ENCODE measurements at places on chromosomes 3 and 15.

DNA sequence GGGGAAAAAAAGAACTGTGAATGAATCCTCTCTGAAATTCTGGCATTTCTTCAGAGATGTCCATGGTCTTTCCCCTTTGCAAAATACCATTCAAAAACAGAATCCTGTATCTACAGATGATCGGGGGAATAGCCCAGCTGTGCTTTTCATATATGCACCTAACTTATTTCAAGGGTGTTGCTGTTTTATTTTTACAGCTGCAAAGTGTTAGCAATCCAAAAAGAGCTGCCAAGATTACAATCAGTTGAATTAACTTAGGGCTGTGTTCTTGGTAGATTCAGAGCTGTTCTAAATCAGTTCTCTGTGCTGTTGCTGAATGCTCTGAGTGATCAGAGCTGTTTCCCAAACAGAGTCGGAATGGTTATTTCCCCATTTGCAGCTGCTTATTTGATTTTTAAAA, 175.7 kb upstream of the SEMA6D start:
- no peak for DNase-seq

- DNase-seq, result no peak
Observed at GRCh38 chr3:17030956-17031652, 146.3 kb downstream of the PLCL2 start.

GRCh38 chr3:13191016-13191415, 117.8 kb upstream of the IQSEC1 start:
- DNase-seq, result no peak

GRCh38 chr3:71703797-71704196, 21.4 kb downstream of the EIF4E3 start:
- DNase-seq, result no peak

- peak; percentile 73 for DNase-seq
Observed at GRCh38 chr3:72214066-72214951, 429.4 kb upstream of the PROK2 start.

DNA sequence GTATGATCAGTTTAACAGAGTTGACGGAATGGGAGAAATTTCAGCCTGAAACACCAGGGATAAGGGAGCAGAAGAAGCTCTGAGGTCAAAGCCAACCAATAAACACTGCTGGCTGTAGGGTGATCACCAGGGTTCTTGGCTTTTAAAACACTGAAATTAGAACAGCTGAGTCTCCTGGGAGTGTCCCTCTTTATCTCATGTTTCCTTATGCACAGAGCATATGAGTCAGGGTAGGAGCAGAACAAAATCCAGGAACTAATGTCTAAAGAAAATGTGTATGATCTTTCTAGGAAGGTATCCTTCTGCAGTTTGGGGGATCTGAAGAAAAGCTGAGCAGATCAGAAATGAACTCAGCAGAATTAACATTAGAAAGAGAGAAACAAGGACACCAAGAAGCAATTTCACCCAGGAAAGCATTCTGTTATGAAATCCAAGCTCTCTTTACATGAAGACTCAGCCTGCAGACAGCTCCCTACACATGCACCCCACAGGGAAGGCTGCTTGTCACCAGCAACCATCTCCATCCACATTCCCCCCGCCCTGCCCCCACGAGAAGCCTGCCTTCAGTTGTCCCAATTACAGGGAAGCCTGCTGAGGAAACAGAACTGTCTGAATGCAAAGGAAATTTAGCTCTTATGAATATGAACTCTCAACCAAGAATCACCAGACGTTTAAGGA, 469.7 kb downstream of the PDCD6IP start:
- no peak for DNase-seq

- DNase-seq, result no peak
Observed at GRCh38 chr3:72299823-72300222, 514.9 kb upstream of the PROK2 start.

DNA sequence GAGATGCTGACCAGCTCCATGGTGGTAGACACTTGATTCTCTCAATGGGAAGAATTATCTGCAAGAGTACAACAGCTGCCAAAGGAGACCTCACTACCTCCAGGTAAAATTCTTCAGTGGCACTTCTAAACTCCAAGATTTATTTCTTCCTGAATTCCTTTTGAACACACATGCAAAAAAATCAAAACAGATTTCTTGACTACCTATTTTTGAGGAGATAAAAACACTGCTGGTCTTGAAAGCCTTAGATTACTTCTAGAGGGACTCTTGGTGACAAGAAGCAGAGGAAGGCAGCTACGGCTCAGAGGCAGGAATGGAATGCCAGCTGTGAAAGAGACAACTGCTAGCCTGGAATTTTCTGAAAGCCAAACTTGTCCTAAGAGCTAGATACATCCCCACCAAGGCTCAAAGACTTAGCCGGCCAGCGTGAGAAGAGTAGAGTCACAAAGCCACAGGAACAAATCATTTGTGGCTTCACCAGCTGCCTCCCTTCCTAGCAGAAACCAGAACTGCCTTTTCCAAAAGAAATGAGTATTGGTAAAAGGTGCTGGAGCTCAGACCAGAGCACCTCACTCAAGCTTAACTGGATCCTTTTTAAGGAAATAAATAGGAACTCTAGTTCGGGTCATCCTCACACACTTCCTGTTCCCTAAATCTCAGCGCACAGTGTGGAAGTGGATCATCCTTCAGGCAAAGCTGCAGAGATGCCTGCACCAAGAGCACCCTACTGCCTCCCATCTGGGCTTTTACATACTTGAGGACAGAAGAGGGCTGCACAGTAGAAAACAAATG, 32.6 kb downstream of the CLK3 start:
- DNase-seq, result no peak

- DNase-seq, result peak; percentile 93
Observed at GRCh38 chr3:48662753-48663488, at the start of gene CELSR3. Gene CELSR3 (minus strand): TSS chr3:48662886. CDS start chr3:48662634, 252 bp downstream.

DNA sequence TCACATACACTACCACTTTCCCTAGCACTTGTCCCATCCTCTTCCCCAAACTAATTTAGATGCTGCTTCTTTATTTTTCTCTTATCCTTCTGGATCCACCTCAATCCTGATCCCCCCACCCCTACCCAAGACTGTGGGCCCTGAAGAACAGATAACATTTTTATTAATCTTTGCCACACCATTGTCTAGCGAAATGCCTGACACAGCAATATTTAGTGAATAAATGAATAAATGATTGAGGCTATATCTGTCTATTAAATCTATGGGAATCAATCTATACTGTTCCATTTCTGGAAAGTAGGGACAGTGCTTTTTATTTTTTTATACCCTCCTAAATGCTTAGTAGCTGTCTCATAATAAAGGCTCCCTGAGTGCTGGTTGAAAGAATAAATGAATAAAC, 32.9 kb upstream of the LRRC3B start:
- no peak for DNase-seq

GRCh38 chr3:101638261-101638745, 38.6 kb downstream of the ZBTB11 start:
- no peak for DNase-seq

GRCh38 chr3:153209596-153209995, 47.6 kb downstream of the RAP2B start:
- DNase-seq, result peak; percentile 16

DNA sequence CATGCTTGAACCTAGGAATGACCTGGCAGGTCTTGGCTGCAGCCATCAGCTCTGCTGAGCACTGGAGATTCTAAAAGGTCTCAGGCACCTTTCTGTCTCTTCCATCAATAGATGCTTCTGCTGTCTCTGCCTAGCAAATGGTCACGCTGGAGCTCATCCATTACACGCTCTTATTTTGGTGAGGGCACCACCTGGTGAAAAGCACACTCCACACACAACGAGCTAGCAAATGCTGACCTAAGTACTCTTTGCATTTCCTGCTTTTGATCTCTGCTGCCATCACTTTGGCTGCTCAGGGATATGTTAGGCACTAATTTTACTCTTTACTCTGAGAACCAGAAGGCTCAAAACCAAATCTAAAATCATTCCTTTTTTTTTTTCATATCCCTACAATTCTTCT, 91.3 kb downstream of the RAB11A start:
- DNase-seq, result no peak

- DNase-seq, result no peak
Observed at GRCh38 chr15:89372069-89372935, 37.7 kb upstream of the POLG start.

GRCh38 chr15:37698679-37699078, 235.8 kb upstream of the TMCO5A start:
- DNase-seq, result no peak

- no peak for DNase-seq
Observed at GRCh38 chr15:35723120-35723847, 177.3 kb upstream of the DPH6 start.

- no peak for DNase-seq
Observed at GRCh38 chr3:118909763-118910162, 124.9 kb downstream of the IGSF11 start.

DNA sequence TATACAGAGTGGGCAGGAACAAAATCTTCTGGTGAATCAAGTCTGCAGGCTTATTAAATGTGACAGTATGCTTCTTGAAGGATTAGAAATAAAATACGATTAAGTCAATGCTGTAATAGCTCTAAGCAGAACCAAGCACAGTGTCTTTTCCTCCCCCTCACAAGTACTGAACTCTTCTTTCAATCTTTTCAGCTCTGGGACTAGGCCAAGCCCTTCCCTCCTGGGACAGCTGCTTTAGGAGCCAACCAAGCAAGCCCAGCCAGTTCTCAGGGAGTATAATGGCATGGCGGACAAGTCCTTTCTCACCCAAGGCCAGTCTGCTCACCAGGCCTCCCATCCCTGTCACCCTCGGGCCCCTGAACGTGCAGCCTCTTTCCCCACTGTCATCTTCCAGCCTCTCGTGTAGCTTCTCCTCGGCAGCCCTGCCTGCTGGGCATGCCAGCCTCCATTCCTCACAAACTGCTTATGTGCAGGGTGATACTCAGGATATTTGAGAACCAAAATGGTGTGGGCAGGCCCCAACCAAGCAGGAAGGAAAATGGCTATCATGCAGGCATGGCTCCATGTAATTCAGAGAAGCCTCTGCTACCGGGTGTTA, 8.4 kb upstream of the PPP1R2 start:
- DNase-seq, result no peak

DNA sequence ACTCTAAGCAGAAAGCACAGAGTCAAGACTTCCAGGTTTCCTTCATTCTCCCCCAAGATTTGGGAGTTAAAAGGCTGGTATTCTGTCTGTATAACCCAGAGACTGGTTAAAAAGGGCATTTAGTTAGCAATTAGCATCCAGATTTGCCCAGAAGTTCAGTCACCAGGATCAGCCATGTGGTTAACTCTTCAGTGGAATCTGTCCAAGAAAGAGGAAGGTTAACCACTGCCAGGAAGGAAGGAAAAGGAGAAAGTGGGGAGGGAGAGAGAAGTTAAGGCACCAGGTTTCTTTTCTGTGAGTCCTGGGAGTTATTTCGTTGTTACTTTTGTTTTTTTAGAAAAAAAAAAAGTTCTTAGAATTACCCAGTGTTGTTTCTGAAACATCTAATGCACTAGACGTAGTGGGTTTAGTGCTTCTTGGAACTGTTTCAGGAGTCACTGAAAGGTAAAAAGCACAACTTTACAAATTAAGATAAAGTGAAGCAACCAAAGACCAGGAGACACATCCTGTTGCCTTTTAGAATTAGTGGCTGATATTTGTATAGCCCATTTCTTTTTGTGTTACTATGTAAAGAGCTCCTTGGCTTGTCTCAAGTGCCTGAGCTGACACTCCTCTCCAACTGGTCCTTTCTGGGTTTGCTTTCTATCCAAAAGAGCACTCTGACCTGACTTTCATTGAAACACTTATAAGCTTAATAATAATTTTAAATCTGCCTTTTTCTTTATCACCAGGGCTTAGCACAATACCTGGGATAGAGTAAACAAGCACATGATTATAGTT, 128.6 kb downstream of the ABI3BP start:
- no peak for DNase-seq

DNA sequence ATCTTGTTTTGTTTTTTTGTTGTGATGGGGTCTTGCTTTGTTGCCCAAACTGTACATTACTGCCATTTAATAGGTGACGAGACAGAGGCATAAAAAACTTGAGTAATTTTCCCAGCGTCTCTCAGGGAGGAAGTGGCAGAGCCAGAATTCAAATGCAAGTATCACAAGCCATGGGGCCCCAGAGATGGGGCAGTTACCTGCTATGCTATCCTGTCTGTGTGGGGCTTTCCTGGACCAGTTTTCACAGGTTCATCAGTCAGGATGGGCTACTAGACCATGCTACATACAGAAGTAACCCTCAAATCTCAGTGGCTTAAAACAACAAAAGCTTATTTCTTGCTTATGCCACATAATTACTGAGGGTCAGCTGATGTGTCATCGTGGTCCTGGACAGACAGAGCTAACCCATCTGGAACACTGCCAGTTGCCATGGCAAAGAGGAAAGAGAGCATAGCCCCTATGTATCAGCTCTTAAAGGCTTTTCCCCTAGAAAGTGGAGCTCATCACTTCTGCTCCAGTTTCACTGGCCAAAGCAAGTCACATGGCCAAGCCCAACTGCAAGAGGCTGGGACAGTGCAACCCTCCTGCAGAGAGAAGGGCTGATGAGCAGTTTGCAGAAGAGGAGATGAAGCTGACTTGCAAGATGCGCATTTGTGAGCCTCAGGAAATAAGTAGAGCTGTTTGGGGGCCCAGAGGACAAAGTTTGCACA, 31.7 kb upstream of the SYNM start:
- no peak for DNase-seq

DNA sequence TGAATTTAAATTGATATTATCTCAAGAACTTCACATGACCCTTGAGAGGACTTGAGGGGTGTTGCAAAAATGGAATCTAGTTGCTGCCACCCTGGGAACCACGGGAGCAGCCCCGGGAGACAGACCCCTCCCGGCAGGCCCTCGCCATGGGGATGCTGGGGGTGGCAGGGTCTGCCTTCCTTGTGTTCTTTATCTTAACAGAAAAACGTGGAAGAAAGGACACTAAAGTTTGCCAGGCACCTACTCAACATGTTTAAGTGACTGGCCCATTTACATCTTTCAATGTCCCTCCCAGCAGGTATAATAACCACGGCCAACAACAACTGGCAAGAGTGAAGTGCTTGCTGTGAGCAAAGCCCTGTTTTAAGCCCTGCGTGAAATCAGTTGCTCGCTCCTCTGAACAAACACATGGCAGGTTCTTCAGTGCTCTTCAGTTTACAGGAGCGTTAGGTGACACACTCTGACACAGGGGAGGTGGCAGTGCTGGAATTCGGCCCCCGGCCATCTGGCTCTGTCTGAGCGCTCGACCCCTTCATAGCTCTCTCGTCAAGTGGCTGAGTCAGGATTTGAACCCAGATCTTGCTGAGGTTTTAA, 112.5 kb downstream of the ASB7 start:
- no peak for DNase-seq

- no peak for DNase-seq
Observed at GRCh38 chr3:71010726-71011455, 572.6 kb downstream of the FOXP1 start.

- peak; percentile 84 for DNase-seq
Observed at GRCh38 chr3:4680871-4681300, 187.7 kb downstream of the ITPR1 start.

- DNase-seq, result no peak
Observed at GRCh38 chr3:155193868-155194267, 99.6 kb downstream of the STRIT1 start.

Measured in amniotic epithelial cell (primary cell).